ENCODE measurements at places on chromosomes 5 and 9.

DNA sequence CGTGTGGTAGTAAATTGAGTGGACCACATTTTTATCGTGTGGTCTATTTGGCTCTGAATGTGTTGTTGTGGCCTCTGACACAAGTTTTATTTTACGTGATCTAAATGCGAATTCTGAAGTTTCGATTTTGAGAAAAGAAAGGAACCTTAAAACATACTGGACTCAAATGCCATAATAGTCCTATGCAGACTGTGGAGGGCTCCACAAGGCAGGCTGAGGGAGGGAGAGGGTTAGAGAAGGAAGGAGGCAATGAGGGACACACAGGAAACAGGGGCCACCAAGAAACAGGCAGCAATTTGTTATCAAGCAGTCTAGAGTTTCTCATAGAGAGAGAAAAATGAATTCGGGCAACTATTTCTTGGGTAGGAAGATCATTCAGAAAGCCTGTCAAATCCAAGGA lies 110.4 kb upstream of the SEMA6A start:
- no peak for DNase-seq

DNA sequence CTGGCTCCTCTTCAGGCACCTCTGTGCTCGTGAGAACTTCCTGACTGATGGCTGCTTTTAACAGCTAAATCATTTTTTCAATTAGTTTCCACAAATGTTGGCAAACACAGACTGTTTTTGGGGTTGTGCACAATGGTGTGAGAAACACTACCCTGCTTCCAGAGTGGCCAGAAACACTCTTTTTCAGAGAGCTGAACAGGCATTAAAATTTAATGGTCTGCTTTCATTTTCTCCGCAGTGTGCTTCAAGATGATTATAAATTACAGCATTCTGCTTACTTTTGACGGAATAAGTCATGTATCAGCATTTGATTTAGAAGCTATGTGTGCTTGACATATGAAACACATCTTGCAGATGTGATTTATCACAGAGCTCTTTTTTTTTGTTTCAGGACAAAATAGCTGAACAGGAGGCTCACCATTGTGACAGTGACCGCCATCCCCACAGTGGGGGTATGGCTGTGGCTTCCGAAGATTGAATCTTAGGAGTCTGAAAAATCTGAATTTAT lies 454.5 kb upstream of the ZNF608 start:
- DNase-seq: no peak

DNA sequence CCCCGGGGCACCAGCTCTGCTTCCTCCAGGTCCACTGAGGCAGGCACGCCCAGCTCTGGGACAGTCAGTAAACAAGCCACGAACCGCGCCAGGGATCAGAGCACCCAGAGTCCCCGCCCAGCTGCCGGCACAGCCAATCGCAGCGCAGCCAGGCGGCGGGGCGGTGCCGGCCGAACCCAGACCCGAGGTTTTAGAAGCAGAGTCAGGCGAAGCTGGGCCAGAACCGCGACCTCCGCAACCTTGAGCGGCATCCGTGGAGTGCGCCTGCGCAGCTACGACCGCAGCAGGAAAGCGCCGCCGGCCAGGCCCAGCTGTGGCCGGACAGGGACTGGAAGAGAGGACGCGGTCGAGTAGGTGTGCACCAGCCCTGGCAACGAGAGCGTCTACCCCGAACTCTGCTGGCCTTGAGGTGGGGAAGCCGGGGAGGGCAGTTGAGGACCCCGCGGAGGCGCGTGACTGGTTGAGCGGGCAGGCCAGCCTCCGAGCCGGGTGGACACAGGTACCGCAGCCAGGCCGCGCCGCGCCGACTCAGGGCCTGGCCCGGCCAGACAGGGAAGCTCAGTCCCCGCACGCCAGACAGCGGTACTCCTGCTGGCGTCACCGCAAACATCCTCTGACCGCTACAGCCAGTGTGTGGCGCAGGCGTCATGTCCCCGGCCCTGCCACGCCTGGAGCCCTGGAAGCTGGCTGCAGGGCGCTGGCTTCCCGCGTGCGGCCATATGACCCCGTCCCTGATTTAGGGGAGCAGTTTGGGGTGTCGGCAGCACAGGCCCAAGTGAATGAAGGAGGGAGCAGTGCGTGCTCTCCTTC lies at the start of gene CTSL:
Gene CTSL (plus strand): TSS at position 220 of the 810 bp plus-strand sequence. CDS start 1,485 bp downstream, outside the sequence.
- peak; percentile 63 for DNase-seq

GRCh38 chr9:136665704-136666371 lies 3.1 kb downstream of the EGFL7 start:
- DNase-seq: no peak

GRCh38 chr9:95494022-95494415 lies 22.8 kb downstream of the PTCH1 start:
- no peak for DNase-seq

- no peak for DNase-seq
These were observed 41.8 kb downstream of the ELOVL7 start for GRCh38 chr5:60802226-60802625.

DNA sequence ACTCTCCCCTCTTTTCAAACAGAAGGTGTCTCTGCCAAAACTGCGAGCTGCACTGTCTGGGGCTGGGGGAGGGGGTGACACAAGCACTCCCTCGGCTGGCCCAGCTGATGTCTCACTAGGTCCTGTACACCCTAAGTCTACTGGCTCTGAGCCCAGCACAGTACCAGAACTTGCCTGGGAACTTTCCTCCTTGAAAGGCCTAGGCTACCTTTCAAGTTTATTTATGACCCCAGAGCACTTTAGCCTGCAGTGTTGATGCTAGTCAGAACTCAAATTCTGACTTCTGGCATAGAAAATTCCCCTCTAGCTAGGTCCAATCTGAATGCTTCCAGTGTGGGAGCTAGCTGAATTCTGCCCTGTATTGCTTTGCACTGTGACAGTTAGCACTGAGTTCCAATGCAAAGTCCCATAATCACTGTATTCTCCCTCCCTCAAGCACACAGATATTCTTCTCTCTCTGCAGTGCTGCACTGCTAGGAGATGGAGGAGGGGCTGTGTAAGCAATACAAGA lies 10.5 kb downstream of the LURAP1L start:
- no peak for DNase-seq

DNA sequence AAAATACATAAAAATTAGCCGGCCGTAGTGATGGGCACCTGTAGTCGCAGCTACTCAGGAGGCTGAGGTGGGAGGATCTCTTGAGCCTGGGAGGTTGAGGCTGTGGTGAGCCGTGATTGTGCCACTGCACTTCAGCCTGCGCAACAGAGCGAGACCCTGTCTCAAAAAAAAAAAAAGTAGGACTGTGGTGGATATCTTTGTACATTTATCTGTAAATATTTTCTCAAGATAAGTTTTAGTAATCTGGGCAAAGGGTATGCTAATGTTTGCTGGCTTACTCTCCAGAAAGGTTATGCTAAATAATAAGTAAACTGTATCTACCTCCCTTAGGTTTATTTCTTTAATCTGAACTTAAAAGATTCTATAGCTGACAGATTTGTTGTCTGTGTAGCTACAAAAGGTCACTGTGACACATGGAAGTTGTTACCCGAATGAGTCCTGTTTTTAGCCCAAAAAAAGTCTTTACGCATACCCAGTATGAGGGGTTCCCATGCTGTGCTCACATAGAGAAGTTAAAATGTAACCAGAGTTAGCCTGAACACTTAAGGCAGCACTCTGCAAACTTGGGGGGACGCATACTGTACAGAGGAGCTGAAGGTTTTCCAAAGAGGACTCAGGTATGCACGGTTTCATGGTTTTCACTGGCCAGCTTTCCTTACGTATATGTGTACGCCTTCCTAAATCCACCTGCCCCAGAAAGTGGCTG lies 206.3 kb downstream of the PBX3 start:
- no peak for DNase-seq

GRCh38 chr5:50786073-50786472 lies 119.6 kb downstream of the PARP8 start:
- DNase-seq: no peak

- no peak for DNase-seq
These were observed 114.4 kb downstream of the MAST4 start for GRCh38 chr5:66710557-66711088.

- DNase-seq: no peak
These were observed 1110.2 kb downstream of the TAF11L14 start for GRCh38 chr5:18744441-18744840.

DNA sequence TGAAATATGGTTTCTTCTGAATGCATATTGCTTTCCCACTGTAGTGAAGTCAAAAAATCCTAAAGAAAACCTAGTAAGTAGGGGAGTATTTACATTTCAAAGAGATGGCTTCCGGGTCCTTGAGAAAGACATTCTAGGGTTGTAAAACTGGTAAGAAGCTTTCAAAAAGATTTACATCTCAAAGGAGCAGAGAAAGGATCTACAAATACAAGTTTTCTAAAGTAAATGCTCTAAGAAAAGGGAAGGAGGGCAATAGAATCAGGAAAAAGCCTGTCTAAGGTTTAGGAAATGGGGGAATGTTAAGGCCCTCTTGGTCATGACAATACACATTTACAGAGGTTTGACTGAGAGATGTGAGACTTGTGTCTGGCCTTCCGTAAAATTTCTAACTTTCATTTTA lies 16.7 kb upstream of the TRPC7 start:
- no peak for DNase-seq

GRCh38 chr5:161751265-161751664 lies 65.7 kb downstream of the GABRA6 start:
- no peak for DNase-seq

GRCh38 chr5:156383510-156384265 lies 56.7 kb downstream of the SGCD start:
- DNase-seq: no peak

- DNase-seq: no peak
These were observed 82.2 kb downstream of the PRDM6 start for GRCh38 chr5:123171259-123171658.

DNA sequence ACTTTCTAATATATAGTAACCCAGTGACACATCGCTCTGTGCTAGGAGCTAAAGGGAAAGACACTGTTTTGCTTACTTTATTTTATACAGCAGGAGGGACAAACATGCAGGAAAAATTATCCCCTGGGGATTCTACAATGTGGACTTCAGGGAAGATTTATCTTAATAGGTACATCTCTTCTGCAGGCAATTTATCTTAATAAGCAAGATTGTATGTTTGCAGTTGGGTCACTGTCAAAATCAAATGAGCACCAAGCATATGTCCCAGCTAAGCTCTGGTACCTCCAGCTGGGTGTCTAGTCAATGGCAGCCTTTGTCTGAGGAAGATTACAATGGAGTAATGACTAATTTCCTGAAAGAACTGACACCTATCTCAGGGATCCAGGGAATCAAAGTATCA lies 309.9 kb upstream of the PANK3 start:
- DNase-seq: no peak

- DNase-seq: no peak
These were observed 55.0 kb downstream of the PUM3 start for GRCh38 chr9:2788919-2789318.

- DNase-seq: no peak
These were observed 339.8 kb downstream of the EFNA5 start for GRCh38 chr5:107330903-107331302.

GRCh38 chr5:171493646-171494393 lies 74.4 kb downstream of the FGF18 start:
- no peak for DNase-seq

DNA sequence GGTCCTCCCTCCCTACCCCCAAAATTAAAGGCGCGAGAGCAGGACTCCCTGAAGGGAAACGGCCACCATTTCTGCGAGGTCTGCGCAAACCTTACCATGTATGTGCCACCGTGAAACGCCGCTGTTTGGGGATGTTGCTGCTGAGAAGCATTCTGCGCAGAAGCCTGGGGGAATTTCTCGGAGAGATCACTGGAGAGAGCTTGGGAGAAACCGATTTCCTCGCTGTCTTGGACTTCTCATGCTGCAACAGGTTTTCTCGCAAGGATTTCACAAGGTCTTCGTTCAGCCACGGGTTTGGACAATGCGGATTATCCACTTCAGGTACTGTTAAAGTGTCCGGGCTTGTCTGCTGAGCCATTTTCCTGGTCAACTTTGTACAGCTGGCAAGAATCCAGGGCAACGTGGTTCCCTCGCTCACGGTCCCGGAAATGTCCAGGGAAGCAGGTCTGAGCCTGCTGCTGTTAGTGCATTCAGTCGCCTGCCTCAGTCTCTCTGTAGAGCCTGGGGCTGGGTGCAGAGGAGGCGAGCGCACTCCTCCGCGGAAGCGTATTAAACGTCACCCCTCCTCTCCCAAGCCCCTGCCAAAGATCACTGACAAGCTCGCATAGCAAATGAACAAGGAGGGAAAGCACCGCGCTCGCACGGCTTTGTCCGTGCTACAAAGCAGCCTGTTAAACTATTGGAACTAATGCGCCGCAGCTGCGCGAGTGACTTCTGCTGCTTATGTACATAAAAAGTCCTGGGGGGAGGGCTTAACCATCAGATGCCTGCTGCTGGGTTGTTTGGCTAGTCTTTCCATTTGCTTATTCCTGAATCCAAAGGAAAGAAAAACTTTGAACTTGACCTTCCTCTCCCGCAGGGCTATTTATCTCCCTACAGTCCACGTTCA lies 125.1 kb downstream of the PDE4D start:
- DNase-seq: no peak

DNA sequence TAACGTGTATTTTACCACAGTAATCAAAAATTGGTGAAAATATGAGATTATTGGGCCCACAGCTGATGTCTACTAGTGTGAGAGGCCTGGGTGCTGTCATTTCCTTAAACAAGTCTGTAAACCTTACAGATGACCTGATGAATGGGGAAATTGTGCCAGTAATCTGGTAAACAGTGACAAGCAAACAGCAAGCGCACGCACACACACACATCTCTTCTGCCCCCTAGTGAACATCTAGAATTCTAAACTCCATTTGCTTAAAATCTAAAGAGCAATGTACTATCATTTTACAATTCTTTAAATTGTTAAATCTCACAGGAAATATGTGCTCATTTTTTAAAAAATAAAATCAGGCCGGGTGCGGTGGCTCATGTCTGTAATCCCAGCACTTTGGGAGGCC lies 7.5 kb upstream of the RAPGEF1 start:
- no peak for DNase-seq

DNA sequence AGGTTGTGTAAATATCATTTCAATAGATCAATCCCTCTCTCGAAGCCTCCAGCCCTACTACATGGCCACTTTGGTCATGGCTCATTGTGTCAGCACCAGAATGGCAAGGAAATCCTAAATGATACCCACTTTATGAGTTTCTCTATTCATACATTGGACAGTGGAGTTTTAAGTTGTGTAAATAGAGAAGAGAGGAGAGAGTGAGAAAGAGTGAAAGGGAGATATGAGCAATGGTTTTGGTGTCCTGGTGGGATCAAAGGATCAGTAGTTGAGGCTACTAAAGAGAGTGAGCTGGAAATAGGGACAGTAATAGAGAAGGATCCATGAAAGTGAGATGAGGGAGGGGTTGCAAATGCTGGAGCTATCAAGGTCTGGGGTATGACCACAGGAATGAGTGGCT lies 31.5 kb upstream of the GZMA start:
- DNase-seq: no peak

DNA sequence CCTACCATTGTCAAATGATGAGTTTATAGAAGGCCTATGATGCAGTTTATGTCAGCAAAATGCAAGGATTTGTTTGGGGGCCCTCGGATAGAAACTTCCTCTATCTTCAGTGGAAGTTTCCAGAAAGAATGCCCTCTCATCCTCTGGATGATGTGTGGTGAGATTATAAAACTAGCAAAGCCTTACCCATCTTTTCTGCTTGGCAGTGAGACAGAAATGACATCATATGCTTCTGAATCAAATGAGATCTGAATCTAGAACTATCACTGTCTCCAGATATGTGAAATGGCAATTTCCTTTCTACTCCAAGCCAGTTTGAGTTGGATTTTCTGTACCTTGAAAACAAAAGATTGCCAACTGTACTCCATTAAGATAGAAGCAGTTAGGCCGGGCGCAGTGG lies 60.4 kb upstream of the CKMT2 start:
- DNase-seq: no peak

GRCh38 chr5:135937245-135937911 lies 17.4 kb downstream of the LECT2 start:
- DNase-seq: no peak

- DNase-seq: no peak
These were observed 243.0 kb upstream of the PTPRD start for GRCh38 chr9:10855847-10856246.

All from activated CD4-positive, CD25-positive, alpha-beta regulatory T cell treated with anti-CD3 and anti-CD28 coated beads, Interleukin-2, amount 50 U/mL, for 72 hours (primary cell).